ENCODE measurements at places on chromosomes 16 and 17. TPM values are rescaled to one million over a fixed set of nuclear protein-coding genes. Genes with fewer than 3 reads are reported as not detected.

The TBC1D26 gene
- not detected for total RNA-seq

The KRT12 gene
- not detected for total RNA-seq

The GOT2 gene
- total RNA-seq = 160 TPM

The FAM171A2 gene
- total RNA-seq = 3.4 TPM

The NUP93 gene
- 96.1 TPM for total RNA-seq

The CCDC144A gene
- 0.38 TPM for total RNA-seq

The WNT9B gene
- not detected for total RNA-seq

The PRR29 gene
- total RNA-seq = 0.19 TPM

The KRTAP4-1 gene
- total RNA-seq = not detected

The CHRNE gene
- not detected for total RNA-seq

The TP53TG3D gene
- total RNA-seq = not detected
